Thyroid gland (tissue), 4 donors: ENCODE measurements at places on chromosomes 12 and 14.

- peak; percentile 83 for DNase-seq
Measured at GRCh38 chr12:109098183-109098604, 797 bp downstream of the UNG start.

DNA sequence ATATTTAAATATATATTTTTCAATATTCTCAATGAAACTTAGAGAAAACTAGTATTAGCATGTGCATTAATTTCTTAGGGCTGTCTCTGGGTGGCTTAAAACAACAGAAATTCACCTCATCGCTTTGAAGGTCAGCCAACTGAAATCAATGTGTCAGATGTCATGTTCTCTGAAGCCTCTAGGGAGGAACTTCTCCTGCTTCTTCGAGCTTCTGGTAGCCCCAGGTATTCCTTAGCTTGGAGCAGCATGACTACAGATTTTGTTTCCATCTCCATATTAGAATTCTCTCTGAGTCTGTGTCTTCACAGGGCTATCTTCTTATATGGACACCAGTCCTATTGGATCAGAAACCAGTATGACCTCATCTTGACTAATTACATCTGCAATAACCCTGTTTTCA is 221.5 kb downstream of the PDZRN4 start:
- DNase-seq: no peak

- DNase-seq: no peak
Measured at GRCh38 chr14:95220663-95221231, 63.4 kb upstream of the DICER1 start.

GRCh38 chr12:104805186-104805585 is 152.9 kb downstream of the SLC41A2 start:
- DNase-seq: no peak

- DNase-seq: no peak
Measured at GRCh38 chr12:7634561-7634960, 31.1 kb downstream of the APOBEC1 start.

DNA sequence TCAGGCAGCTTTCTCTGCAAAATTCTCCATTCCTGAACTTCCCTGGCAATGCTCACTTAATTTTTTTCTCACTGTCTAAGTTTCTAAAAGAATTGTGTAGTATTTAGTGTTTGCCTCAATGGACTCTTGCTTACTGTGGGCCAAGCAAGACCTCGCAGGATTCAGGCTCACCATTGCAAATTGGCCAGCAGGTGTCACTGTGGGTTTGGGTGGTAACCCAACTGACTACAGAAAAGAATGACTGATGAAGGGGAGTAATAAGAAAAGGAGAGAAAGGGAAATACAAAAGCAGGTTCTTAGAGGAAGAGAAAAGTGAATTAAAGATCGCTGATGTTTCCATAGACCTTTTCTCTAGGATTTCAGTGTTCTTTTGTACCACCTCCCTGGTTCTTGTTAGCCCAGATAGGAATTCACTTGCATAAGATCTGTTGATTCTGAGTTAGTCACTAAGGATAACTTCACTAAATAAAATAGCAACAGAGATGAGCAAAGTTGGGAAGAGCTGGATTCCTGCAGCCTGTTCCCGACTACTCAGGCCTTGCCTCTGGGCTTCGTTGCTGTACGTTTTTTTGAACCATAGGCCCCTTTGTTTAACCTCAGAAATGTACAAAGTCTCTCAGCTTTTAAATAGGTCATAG is 386.5 kb upstream of the DDHD1 start:
- peak; percentile 75 for DNase-seq

DNA sequence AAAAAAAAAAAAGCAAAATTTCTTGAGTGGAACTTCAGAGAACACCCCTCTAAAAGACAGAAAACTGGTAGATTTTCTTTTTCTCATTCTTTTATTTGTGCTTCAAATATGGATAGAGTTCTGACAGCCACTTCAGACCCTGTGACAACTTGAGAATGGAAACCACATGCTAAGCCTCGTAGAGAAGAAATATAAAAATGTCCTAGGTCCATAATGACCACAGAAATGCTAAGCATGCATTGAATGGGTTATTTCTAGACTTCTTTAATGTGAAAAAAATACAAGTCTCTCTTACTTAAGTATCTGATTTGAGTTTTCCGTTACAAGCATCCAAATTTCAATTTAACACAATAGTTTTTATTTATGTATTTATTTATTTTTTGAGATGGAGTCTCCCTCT is 28.3 kb upstream of the DIO2 start:
- DNase-seq: no peak

DNA sequence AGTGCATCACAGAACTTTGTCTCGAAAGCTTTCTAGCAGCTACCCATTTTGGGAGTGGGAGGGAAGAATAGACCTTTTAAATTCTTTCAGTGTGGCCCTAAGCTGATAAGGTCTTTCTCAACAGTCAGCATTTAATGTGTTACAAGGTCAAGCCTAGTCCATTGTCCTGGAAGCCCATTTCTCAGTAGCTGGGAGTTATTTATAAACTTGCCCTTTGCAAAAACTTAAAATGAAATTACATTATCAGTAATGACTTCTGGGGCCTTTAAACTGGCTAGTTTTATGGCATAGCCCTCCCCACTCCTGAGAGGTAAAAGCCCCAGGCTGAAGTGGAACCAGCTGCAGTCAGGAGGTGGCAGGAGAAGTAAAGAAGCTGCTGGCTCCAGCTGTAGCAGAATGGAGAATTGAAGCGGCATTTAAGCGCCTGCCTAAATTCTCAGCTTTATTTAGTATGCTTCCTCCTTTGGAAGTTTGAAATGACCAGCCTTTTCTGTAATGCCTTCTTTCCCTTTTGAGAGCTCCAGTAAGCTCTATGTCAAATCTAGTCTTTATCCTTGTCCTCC is 12.4 kb downstream of the COPZ1 start:
- DNase-seq: peak; percentile 33

- DNase-seq: no peak
Measured at GRCh38 chr12:22100958-22101748, 55.1 kb downstream of the CMAS start.

- no peak for DNase-seq
Measured at GRCh38 chr14:20179880-20180279, 10.8 kb upstream of the OR11G2 start.

DNA sequence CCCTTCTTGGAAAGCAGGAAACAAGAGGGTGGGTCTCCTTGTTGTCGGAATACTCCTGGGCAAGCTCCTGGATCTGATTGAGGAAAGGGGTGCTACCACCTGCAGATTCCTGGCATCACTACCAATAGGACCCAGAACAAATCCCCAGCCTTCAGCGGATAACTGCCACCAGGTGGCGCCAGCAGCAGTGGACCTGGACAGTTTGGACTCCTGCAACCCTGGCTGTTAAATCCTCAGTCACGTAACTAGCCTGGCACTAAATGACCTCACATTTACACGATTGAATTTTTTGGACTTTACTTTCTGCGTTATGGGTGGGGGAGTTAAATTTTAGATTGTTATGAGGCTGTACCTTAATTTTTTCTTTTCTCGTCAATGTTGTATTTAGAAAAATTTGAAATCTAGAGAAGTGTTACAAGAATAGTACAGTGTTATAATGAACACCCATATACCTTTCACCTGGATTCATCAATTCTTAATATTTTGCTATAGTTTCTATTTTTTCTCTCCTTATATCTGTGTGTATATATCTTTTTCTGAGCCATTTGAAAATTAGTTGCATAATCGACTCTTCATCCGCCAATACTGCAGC is 95.6 kb downstream of the GAS2L3 start:
- peak; percentile 64 for DNase-seq

DNA sequence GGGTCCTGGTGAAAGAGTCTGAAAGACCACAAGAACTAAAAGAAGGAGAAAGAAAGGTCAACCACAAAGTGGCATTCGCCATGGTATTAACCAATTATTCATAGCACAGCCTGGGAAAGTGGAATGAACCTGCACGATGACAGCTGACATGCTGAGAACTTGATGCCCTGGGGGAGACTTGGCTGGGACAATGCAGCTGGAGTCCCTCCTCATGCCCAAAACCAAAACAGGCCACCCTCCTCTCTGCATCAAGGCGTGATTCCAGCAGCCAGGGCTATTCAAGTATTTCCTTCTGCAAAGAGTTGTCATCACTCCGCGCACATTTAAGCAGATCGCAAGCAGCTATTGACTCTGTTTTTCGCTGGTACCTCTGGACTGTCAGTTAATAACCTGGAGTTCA is 167.1 kb upstream of the NOS1 start:
- no peak for DNase-seq

- peak; percentile 3 for DNase-seq
Measured at GRCh38 chr12:127559349-127560040, 707.5 kb upstream of the TMEM132C start.

DNA sequence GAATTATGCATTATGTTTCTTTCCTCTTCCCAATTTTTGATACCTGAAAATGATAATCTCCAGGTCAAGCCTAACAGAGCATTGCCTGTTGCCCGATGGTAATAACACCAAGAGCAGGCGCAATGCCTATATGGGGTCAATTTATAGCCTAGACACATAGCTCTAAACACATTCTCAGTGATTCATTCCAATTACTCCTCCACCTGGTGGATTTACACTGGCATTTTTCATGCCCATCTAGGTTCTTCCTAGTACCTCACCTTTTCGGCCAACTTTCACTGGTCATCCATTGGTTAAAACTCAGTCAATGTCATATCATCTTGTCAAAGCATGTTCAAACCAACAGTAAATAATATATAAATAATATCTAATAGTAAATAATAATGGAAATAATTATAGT is 53.1 kb downstream of the EIF2S3B start:
- DNase-seq: no peak

- no peak for DNase-seq
Measured at GRCh38 chr14:64601571-64601970, 51.8 kb downstream of the PPP1R36 start.

DNA sequence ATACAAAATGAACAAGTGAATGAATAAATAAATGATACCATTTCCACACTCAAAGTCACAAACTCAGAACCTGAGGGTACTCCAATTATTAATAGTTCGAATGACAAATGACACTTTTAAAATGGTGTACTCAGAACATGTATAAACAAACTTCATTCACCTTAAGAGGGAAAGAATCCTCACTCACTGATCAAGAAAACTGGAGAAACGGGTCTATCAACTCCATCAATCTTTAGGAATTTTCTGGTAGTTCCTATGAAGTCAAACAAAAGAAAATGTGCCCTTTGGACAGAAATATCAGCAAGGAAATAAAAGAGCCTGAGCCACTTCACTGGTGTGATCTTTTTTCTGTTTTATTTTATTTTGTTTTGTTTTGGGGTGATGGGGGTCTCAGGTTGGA is 5.2 kb upstream of the NRDE2 start:
- no peak for DNase-seq

GRCh38 chr12:3296409-3296701 is 194.6 kb upstream of the PRMT8 start:
- DNase-seq: no peak

DNA sequence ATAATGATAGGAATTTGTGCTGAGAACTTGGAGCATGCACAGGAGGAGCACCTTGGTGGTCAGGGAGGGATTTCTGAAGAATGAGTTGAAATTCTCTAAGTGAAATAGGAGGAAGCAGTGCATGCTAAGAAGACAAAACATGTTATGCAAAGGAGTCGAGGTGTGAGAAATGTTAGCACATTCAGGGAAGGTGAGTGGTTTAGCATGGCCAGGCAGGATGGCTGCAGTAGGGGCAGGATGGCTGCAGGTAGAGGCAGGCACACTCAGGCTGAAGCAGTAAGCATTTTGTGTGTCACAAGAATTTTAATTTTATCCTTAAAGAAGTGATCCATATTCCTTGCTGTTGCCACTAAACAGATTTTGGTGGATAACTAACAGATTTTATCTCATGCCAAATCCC is 46.3 kb downstream of the CATSPERB start:
- no peak for DNase-seq

GRCh38 chr14:22653012-22653621 is 9.0 kb upstream of the OR6J1 start:
- peak; percentile 79 for DNase-seq

DNA sequence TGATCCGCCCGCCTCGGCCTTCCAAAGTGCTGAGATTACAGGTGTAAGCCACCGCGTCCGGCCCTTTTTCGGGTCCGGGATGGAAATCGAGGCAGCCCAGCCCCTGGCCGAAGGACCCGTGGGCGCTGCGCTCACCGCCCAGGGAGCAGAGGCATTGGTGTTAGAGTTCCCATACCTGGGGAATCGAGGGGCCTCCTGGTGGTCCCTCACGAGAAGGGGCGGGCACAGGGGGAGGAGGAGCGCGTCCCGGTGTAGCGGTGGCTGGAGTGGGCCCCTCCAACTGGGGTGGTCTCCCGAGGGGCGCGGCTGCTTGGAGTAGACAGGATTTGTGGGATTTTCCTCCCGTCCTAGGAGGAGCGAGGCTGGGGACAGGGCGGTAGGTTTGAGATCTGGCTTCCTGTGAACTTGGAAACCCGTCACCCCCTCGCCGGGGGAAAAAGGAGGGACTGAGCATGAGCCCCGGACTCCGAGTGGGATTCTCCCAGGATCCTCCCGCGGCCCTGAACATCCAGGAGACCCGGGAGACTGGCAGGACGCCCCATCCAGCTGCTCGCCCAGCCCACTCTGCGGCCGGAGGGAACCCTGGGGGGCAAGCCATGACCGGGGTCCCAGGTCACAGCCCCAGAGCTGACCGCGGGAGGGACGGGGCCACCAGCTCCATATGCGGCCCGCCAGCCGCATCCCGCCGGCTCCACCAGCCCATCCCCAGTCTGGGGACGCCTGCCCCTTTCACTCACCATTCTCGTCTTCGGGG is 70.9 kb downstream of the ASCL4 start:
- DNase-seq: no peak

DNA sequence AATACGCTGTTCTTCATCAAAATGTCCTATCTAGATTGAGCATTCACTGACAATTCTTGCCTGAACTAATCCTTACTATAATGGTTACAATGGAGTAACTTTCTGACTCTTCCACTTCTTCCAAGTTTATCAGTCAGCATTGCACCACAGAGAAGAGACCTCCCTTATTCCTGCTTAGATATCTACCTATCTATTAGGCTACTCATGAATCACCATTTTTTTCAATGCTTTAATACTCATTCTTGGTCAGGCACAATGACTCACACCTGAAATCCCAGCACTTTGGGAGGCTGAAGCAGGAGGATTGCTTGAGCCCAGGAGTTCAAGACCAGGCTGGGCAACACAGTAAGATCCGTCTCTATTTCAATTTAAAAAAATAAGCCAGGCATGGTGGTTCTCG is 39.3 kb downstream of the RPS6KA5 start:
- no peak for DNase-seq

GRCh38 chr14:104286086-104286485 is 147.7 kb downstream of the KIF26A start:
- DNase-seq: no peak

- DNase-seq: no peak
Measured at GRCh38 chr12:29509503-29509902, 12.0 kb upstream of the OVCH1 start.

GRCh38 chr12:50013361-50014147 is 11.7 kb downstream of the RACGAP1 start:
- no peak for DNase-seq
